Calu3 (cell line): ENCODE measurements at places on chromosomes 11 and 22. TPM values are rescaled to one million over a fixed set of nuclear protein-coding genes. Genes with fewer than 3 reads are reported as not detected.

Gene PHOX2A
- total RNA-seq = not detected in 2 replicates

Gene MYRF
- 91.4 and 139 TPM in 2 replicates for total RNA-seq

Gene OR5A1
- not detected in 2 replicates for total RNA-seq

Gene PHLDA2
- total RNA-seq = 111 and 142 TPM in 2 replicates

Gene OR51B4
- not detected in 2 replicates for total RNA-seq

Gene HEPHL1
- total RNA-seq = not detected in 2 replicates
